ENCODE measurements at places on chromosomes 2 and 18. TPM values are rescaled to one million over a fixed set of nuclear protein-coding genes. Genes with fewer than 3 reads are reported as not detected.

- no peaks in the 10 kb centered on the region for H3K36me3 ChIP-seq
- no peak for DNase-seq
- H3K27me3 ChIP-seq: no peaks in the 10 kb centered on the region
- no peak within 1 kb of the TSS for H3K4me3 ChIP-seq
Measured at GRCh38 chr2:227724394-227725039, at the start of gene SCYGR6. TSS of gene SCYGR6 (minus strand) at chr2:227724757. CDS start at chr2:227724757, 0 bp downstream.

DNA sequence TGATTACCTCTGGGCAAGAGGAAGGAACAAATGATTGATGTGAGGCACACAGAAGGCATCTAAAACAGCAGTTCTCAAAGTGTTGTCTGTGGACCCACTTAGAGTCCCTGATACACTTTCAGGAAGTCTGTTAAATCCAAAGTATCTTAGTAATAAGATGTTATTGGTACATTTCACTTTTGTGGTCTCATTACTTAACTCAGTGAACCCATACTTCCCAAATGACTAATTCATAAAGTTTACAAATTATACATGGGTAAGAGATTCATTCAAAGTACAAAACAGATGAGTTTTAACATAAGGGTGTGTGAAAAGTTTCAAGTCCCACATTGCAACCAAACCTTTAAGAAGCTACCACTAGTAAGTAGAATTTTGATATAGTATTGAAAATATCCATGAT is 440.5 kb downstream of the NUP35 start:
- no peaks in the 10 kb centered on the region for H3K36me3 ChIP-seq
- H3K27me3 ChIP-seq: no peaks in the 10 kb centered on the region
- no peaks in the 10 kb centered on the region for H3K4me1 ChIP-seq
- no peak overlapping the region for H3K4me3 ChIP-seq
- DNase-seq: no peak

CD8B2 gene
- polyA plus RNA-seq: 0.02 TPM

MOGAT1 gene
- 0.11 TPM for polyA plus RNA-seq

MERTK gene
- 6.5 TPM for polyA plus RNA-seq

PAX3 gene
- polyA plus RNA-seq: 0.33 TPM

PLCD4 gene
- 0.21 TPM for polyA plus RNA-seq

Data from H1 (cell line).